ENCODE measurements at places on chromosomes 2 and 18.

- DNase-seq, result no peak
Measured at GRCh38 chr2:119753930-119754321, 5.8 kb upstream of the PTPN4 start.

GRCh38 chr2:58594175-58594574 is 353.1 kb upstream of the FANCL start:
- DNase-seq, result no peak

- DNase-seq, result no peak
Measured at GRCh38 chr2:44930274-44931197, 11.0 kb upstream of the SIX3 start.

DNA sequence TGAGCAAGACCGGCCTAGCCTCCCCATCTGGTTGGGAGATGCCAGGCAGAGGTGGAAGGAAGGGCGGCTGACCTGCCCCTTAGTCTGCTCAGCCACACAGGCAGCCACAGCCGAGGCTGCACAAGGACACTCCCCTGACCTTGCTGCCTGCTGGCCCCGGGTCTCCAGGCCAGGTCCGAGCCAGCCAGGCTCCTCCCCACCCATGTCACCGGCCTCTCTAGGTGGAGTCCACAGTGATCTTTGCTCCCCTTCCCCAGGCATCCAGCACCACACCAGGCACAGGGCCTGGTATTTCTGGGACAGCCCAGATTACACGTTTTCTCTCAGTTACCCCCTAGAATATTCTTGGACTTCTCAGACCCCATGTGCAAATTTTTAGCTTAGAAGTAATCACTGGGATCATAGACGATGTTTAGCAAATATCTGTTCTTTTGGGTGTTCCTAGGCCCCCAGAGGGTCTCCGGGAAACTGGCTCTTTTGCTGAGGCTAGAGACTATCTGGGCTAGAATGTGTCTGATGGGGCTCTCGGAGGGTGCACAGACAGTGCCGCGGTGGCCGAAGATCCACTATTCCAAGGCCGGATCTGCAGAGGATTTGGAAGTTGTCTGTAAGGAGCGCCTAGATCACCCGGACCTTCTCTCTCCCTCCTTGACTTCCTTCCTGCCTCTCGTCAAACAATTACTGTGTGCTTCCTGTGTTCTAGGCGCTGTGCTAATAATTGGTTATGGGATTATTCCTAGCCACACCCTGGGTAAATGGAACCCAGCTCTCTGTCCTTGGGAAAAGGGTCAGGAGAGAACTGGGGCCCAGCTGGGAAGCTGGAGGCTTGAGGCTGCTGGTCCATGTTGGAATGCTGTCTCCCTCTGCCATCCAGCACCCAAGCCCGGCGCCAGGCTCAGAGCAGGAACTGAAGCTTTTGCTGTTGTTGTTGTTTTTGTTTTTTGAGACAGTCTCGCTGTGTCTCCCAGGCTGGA is 46.9 kb downstream of the ODC1 start:
- DNase-seq, result no peak

DNA sequence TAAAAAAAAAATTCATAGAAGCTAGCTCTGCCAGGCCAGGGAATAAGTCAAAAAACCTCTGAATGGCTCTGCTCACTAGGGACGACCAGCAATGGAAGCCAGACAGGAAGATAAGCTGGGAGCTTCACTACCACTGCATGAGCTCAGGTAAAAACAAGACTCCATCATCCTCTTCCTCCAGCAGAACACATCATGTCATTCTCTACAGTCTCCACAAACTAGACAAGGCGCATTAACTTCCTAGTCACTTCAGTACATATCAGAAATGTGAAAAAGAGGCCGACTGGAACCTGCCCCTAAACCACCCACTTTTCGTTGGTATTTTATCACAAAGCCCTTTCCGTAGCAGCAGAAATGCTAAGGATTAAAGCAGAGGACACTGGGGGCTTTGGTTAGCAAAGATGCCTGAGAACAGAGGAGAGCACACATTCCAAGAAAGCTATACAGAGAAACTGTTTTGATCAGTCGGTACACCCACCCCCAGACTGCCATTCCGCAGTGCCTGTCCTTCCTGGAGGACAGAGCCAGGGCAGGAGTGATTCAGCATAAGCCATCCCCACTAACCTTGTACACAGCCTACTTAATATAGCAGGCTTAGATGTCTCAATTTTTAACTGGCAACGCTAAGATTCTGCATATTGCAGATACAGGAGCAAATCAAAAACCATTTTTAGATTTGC is 53.4 kb downstream of the AAK1 start:
- DNase-seq, result no peak

DNA sequence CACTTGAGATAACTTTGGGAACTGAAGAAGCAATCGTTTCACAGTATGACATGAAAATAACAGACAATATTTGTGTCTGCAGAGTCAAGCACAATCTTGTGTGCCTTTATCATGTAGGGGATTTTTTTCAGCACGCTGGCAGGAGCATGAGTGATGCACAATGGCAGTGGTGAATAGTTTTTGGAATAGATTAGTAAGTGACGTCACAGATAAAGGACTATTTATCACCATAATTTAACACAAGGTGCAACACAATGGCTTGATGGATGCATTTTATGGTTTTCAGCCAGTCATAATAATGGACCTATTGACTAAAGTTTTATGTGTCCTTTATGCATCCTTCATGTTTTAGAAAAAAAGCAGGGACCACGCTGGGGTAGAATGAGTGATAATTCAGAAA is 559.8 kb upstream of the FANCL start:
- no peak for DNase-seq

- no peak for DNase-seq
Measured at GRCh38 chr2:190261851-190262250, 57.8 kb downstream of the HIBCH start.

GRCh38 chr18:35822413-35822812 is 150.1 kb upstream of the RMP24 start:
- DNase-seq, result no peak

- no peak for DNase-seq
Measured at GRCh38 chr2:160269365-160269764, 69.3 kb upstream of the ITGB6 start.

GRCh38 chr2:31083234-31083993 is 54.8 kb downstream of the GALNT14 start:
- DNase-seq, result no peak

DNA sequence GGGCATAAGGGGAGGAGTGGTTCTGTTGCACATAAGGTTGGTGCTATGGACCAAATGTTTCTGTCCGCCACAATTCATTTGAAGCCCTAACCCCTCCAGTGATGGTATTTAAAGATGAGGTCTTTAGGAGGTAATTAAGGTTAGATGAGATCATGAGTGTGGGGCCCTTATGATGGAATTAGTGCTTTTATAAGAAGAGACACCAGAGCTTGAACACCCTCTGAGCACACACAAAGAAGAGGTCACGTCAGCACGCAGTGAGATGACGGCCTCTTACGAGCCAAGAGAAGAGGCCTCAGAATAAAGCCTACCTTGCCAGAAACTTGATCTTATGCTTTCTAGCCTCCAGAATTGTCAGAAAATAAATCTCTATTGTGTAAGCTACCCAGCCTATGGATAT is 386.4 kb upstream of the CYRIA start:
- DNase-seq, result no peak

DNA sequence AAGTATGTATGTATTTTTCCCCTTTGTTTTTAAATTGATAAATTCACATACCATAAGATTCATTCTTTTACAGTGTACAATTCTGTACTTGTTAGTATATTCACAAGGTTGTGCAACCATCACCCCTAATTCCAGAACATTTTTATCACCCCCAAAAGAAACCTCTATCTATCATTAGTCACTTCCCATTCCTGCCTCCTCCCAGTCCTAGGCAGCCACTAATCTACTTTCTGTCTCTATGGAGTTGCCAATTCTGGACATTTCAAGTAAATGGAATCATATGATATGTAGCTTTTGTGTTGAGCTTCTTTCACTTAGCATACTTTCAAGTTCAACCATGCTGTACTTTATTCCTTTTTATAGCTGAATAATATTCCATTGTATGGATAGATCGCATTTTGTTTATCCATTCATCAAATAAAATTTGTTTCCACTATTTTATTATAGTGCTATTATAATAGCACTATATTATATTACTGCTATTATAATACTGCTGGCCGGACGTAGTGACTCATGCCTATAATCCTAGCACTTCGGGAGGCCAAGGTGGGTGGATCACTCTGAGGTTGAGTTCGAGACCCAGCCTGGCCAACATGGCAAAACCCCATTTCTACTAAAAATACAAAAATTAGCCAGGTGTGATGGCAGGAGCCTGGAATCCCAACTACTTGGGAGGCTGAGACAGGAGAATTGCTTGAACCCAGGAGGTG is 10.9 kb downstream of the STARD7 start:
- DNase-seq, result no peak

- DNase-seq, result peak; percentile 23
Measured at GRCh38 chr2:36333350-36334012, 22.1 kb upstream of the CRIM1 start.

GRCh38 chr2:62858231-62858832 is 152.8 kb downstream of the EHBP1 start:
- no peak for DNase-seq

- no peak for DNase-seq
Measured at GRCh38 chr2:18262601-18263000, 297.9 kb downstream of the RDH14 start.

DNA sequence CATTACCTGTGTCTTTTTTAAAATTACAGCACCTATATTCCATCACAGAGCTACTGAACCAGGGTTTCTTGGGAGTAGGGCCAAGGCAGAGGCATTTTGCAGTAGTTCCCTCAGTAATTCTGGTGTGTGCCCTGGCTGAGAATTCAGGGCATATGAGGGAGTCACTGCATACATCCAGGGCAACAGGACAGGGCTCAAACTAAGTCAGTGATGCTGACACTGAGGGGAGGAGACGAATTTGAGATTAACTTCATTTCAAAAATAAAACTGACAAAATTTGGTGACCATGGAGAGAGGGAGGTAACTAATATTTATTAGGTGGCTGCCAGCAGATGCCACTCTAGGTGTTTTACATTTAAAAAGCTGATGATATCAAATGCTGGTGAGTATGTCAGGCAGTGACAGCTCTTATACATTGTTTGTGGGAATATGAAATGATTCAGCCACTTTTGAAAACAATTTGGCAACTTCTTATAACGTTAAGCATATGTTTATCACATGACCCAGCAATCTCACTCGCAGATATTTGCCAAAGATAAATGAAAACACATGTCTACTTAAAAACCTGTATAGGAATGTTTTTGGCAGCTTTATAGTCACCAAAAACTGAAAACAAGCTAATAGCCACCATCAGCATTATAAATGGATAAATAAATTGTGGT is 20.3 kb downstream of the STRADB start:
- DNase-seq, result no peak

DNA sequence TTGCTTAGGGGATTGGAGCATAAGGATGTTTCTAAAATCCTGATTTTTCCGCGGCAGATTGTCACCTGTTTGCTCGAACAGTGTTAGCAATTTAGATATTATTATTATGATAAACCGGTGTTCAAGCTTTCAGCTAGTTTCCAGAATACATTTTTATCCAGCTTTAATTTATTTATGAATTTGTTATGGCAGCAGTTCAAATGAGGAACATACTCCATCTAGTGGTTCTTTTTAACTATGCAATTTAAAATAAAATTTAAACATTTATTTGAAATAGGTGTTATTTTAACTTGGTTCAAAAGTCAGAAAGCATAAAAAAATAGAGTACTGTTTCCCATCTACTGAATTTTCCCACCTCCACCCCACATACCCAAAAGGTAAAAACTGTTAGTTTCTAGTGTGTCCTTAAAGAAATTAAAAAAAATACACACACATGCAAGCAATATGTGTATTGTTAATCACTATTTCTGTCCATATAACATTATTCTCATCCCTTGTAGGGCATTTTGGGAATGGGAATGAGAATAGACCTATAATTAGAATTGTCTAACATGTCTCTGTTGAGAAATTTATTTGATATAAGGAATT is 23.2 kb downstream of the ACOXL start:
- no peak for DNase-seq

- DNase-seq, result no peak
Measured at GRCh38 chr2:180676520-180677025, 303.8 kb upstream of the UBE2E3 start.

DNA sequence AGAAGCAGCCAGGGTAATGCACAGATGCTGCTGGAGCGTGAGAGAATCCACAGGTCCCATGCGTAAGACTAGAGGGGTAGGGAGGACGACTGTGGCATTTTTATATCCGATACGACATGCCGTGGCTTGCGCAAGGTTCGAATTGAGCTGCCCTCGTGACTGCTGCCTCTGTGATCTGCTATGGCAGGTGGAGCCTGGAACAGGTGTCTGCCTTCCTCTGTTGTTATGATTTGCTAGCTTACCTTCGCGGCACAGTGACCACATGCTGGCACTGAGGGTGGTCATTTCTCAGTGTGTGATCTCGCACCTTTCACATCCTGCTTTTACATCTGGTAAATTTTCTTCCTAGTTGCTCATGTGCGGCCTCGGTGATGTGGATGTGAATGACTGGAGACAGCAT is 240.2 kb downstream of the ALPK2 start:
- DNase-seq, result no peak

DNA sequence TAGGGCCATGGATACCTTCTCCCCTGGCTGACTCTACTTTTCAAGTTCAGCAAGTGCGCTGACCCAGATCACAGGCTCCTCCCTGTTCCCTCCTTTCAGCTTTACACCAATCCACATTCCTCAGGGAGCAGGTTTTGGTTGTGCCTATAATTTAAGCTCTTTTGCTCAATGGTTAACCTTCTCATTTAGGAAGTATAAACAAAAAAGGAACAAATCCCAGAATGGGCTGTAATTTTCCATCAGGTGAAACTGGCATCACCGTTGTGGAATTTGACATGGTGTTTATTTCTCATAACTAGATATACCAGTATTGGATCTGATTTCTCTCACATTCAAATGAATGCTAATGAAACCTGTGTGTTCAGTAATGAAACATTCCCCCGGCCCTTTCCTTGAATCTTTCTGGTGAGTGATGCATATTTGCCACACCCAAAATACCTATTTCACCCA is 13.6 kb downstream of the STRN start:
- DNase-seq, result no peak

DNA sequence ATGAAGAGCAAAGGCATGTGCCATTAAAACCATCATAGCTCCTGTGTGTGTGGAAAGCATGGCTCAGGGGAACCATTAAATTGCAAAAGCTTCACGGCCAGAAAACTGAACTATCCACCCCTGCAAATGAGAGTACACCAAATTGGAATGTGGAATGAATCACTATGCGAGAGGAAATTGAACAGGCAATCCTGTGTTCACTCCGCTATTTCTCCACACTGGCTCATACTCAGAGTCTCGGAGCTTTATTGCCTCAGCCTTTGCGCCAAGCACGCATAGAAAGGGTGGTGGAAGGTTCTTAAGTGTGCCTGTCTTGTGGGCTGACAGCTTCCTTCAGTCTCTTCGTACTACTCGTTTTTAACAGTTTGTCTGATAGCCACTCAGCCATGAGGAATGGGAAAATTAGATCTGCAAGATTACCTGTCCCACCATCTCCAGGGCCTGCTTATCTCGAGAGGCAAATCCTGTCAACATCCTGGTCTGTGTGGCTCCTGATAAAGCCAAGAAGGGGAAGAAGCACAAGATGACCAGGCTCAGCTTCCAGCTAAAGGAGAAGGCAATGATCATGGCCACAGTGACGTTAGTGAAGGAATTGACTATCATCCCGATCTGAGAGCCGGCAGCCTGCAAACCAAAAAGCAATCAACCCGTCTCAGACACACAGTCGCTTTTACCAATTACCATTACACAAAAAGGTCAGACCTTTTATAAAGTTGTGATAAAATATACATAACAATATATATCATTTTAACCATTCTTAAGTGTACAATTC is 34.9 kb downstream of the G6PC2 start:
- no peak for DNase-seq
